Spleen (tissue), 13 donors: ENCODE measurements at places on chromosomes 6 and 20. TPM values are rescaled to one million over a fixed set of nuclear protein-coding genes. Genes with fewer than 3 reads are reported as not detected.

RTF2 gene
- 50.3 TPM for total RNA-seq

CST1 gene
- not detected for total RNA-seq

NOX3 gene
- total RNA-seq = not detected

TNNC2 gene
- not detected for total RNA-seq

MRPS18A gene
- total RNA-seq = 32.1 TPM

IL20RA gene
- total RNA-seq = not detected

SESN1 gene
- 65.9 TPM for total RNA-seq

DEFB132 gene
- total RNA-seq = not detected

ECT2L gene
- not detected for total RNA-seq
